ENCODE measurements at places on chromosomes 16 and 17.

DNA sequence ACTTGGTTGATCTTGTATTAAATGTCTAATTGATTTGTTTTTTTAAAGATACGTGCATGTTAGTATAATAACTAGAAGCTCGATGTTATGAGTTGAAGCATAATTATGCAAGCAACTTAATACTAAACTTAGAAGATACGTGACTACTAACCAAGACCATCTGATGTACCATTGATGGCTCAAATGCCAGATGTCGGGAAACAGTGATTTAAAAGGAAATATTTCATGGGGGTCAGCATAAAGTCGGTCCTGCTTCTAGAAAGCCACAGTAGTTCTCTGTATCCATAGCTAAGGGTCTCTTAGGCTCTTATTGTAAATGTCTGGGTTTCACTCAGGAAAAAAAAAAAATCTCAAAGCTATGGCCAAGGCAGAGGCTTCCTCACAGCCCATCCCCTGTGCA is 61.2 kb upstream of the RBFOX1 start:
- no peak for DNase-seq

DNA sequence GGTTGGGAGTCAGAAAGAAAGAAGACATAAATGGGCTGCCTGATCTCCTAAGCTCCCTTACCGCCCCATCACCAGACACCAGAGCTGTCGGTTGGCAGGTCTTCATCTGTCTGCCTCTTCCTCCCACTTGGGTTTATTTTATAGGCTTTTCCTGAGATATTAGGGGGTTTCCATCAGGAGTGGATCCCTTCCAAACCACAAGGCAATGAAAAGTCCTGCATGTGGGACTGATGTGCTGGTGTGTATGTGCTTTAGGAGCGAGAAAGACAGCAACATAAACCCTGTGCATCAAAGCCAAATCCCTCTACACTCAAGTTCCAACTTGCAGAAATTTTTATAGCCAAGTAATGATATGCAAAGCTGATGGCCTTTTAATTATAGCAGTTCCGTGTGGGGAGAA is 389.5 kb downstream of the SLC39A11 start:
- no peak for DNase-seq

DNA sequence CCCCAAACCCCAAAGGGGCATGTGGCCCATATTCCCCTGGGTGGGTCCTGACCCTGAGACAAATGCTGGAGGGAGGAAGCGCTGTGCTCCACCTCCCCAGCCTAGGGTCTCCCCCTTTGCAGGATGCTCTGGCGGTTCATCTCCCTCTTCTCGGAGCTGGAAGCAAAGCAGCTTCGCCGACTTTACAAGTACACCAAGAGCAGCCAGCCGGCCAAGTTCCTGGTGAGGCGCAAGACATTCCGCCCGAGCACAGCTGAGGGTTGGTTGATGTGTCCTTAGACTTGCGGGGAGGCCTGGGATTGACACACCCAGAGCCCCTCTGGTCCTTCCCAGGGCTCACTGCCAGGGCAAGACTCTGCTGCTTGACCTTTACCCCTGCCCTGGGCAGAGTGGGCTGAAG is 4.3 kb downstream of the CHCT1 start:
- no peak for DNase-seq

- DNase-seq, result peak; percentile 23
These were observed 7.3 kb downstream of the NEUROD2 start for GRCh38 chr17:39600288-39600996.

DNA sequence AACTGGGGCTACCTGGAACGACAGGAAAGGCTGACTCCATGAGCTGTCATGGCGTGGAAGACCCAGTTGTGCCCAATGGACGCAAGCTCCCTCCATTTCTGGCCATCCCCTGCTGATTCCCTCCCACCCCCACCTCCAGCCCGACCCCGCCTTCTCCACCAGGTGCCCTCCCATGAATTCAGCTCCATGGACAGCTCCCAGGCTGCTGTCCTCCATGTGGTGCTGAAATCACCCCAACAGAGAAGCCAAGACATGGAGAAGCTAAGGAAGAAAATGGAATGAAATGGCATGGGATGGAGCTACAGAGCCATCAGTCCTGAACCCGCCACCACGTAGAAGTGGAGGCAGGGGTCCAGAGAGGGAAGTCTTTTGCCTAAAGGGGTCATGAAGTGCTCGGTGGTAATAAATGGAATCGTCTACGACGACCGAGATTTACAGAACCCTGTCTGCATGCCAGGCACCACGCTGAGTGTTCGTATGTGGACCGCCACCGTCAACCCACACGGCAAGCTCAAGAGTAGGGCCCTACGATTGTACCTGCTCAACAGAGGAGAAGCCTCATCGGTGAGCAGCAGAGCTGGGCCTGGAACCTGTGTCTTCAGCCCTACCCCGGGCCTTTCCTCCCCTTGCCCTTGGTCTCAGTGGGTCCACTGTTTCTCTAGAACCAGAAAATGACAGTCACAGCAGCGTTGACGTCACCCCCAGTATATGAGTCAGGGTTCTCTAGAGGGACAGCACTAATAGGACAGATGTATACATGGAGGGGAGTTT is 9.3 kb upstream of the ZC3H18 start:
- no peak for DNase-seq

- peak; percentile 72 for DNase-seq
These were observed 39.1 kb downstream of the CPNE2 start for GRCh38 chr16:57131351-57131970.

DNA sequence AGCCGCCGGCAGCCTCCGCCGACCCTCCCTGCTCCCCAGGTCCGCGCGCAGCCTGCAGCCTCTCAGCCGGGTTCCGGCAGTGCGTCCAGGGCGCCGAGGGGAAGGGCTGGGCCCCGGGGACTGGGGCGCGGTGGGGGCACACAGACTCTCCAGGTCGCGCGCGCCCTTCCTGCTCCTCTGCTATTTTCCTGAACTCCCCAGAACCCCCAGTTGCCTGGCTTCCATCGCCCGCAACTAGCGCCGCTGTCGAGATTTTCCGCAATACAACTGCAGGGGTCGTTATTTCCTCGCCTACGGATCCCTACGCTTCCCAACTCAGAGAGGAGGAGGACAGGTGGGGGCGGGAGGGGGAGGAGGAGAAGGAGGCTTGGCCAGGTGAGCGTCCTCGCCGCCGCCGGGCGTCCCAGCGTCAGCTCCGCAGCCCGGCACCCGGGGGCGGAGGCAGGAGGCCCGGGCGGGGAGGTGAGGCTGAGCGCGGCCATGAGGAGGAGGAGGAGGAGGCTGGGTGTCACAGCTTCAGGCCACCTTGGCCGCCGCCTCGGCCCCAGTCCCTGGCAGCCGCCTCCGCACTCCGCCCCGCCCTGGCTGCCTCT is at the start of gene CA10:
Gene CA10 (minus strand): TSS at position 265 of the 593 bp plus-strand sequence.
- peak; percentile 97 for DNase-seq

GRCh38 chr17:73227379-73227778 is 34.3 kb downstream of the CPSF4L start:
- DNase-seq, result no peak
